Fibroblast of skin of back (primary cell): ENCODE measurements at places on chromosomes 11 and 22.

- DNase-seq: no peak
Observed at GRCh38 chr22:22913989-22914388, 26.4 kb downstream of the IGLL5 start.

GRCh38 chr22:21069375-21069774, 23.6 kb downstream of the LRRC74B start:
- no peak for DNase-seq

GRCh38 chr11:19059833-19060232, 684 bp downstream of the MRGPRX2 start:
- DNase-seq: no peak

DNA sequence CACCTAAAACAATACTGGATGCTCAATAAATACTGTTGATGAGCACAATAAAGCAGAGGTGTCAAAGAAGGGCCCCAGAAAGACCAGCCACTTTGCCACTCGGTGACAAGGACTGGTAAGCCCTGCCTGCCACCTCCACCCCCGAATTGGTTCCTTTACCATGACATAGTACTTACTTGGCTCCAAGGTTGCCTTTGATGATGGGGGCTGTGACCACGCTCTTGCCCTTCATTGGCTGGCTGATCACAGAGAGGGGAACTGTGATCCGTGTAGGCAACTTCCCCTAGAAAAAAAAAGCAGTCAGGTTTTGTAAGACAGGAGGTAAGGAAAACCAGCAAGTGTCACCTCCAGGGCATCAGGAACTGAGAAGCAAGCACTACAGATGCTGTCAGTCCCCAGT, 29.7 kb downstream of the NFRKB start:
- DNase-seq: no peak

- no peak for DNase-seq
Observed at GRCh38 chr22:17542452-17542851, 20.8 kb upstream of the SLC25A18 start.

- DNase-seq: peak; percentile 71
Observed at GRCh38 chr22:35995348-35995747, 33.3 kb downstream of the RBFOX2 start.

DNA sequence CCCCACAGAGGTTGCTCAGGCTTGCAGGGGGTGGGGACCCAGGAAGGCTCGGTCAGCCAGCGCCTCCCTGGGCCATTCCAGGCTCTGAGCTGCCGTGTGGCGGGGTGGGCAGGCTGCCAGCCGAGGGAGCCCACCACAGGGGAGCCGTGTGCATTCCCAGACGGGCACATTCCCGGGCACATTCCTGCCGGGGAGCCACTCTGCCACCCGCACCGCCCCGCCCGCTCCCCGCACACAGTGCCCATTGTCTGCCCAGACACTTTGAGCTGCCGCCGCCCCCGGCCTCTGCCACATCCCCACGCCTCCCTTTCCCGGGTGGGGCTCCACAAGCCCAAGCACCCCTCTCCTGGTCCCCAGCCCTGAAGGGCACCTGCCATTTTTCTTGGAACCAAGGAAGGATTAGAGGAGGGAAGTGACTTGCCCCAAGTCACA, 27.4 kb downstream of the RPL3 start:
- peak; percentile 62 for DNase-seq

GRCh38 chr22:50396751-50397370, 53.7 kb downstream of the PPP6R2 start:
- no peak for DNase-seq

- DNase-seq: no peak
Observed at GRCh38 chr11:64321533-64321932, 3.6 kb downstream of the PRDX5 start.

DNA sequence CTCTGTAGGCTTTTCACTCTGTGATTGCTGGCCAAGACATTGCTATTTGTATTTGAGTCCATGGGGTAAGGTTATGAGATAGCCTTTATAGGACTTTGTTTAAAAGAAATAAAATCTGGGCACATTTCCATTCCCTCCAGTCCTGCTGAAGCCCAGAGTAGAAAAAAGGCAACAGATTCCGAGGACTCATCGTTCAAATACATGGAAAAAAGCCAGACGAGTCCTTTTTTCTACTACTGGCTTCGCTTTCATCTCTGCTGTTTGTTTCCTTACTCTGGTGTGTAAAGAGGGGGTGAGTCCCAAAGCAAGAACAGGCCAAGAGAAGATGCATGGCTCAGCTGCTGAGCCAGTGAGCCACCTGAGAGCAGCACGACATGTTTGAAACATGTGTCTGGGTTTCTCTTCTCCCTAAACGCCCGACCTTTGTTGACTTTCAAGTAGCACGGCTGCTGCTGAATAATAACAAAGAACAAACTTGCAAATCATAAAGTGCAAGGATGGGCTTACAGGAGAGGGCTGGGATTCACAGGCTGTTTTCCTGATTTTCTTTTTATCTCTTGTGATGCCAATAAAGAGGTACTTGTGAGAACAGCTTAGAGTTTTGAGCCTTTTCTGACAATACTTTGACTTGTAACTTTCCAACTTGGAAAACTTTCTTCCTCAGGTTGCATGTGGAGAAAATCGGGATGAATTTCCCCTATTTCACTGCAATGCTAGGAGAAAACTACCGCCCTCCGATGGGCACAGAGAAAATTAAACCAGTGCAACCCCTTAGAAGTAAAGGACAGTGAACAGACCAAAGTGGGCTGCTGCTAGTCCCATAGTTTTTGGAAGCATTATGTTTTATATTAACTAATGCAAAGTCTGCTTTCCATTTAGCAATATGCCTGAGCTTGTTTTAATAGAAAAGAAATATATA, 195.2 kb upstream of the RAG2 start:
- DNase-seq: no peak

DNA sequence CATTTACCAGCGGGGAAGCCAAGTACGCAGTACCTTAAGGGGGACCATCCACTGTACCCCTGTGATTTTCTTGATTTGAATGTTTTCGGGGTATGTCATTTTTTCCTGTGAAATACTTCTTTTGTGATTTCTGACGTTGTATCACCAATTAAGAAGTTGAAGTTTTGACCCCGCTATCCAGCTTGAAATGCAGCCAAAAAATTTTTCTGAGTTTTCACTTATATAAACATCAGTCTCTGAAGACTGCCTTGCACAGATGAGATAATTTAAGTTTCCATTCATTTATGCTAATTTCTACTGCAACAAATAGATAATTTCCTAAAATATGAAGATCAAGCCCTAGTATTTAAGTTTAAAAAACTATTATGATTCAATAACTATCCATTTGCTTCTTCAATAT, 20.0 kb downstream of the CTSC start:
- no peak for DNase-seq

DNA sequence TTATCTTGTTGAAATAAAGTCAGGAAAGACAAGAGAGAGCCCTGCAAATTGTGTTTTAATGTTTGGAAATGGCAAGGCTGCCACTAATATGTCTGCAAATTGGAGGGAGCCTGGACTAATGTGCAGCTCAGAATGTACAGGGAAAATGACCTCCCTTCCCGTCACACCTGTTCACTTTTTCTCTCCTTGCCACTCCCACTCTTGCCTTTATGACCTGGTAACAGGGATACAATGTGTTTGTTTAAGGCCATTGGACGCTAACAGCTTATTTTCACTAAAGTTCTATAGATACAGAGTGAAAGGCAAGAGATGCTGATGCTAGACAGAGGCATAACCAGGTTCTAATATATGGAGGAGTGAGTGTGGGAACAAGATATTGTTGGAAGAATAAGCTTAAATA, 203.9 kb downstream of the RAB38 start:
- DNase-seq: no peak

GRCh38 chr22:19106886-19107729, 15.1 kb downstream of the DGCR2 start:
- DNase-seq: no peak

GRCh38 chr22:36368359-36368983, 19.3 kb downstream of the MYH9 start:
- peak; percentile 89 for DNase-seq

GRCh38 chr22:37253126-37253660, 9.1 kb upstream of the RAC2 start:
- DNase-seq: peak; percentile 16

DNA sequence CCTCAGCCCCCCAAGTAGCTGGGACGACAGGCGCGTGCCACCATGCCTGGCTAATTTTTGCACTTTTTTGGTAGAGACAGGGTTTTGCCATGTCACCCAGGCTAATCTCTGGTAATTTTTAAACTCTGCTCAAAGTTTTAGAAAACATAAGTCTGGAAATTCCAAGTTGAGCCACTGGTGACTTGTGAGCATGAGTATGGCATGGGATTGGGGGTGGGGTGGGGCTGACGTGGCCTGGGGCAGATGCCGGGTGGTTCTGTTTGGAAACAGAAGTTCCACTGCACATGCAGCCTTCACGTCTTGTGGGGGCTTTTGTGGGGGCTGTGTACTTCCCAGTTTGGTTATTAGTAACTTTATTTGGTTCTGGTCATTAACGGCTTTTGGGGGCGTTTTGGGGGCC, 67.3 kb downstream of the PTPRJ start:
- peak; percentile 65 for DNase-seq

DNA sequence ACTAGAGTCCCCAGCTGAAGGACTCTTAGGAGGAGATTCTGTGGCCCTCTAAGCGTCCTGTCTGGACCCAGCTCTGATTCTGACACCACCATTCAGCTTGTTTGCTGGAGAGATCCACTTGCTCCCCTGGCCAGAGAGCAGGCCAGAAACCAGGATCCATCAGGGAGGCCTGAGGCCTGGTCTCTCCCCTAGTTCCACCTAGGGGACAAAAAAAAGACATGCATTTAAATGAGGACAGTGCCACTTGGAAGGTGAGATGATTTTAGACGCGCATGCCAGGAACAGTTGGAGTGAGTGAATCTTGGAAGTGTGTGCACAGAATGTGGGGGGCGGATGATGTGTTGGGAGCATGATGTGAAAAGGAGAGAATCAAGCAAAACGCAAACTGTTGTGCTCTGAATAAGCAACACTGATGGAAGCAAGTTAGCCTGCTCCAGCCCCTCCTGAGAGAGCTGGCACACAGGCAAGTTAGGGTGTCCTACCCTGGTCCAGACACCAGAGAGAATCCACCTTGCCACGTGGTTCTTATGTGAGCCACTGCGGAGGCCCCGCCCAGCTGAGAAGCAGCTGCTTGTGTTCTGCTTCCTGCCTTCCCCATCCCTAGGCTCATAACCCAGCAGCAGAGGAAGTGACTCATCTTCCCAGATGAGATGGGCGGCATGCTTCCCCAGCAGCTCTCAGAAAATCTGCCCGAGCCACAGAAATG, 8.0 kb upstream of the SLCO2B1 start:
- peak; percentile 94 for DNase-seq

GRCh38 chr11:9754010-9754471, 90.2 kb downstream of the SWAP70 start:
- DNase-seq: no peak

GRCh38 chr11:69374110-69374945, 80.4 kb downstream of the MYEOV start:
- no peak for DNase-seq

GRCh38 chr11:41040474-41040873, 419.0 kb downstream of the LRRC4C start:
- no peak for DNase-seq

DNA sequence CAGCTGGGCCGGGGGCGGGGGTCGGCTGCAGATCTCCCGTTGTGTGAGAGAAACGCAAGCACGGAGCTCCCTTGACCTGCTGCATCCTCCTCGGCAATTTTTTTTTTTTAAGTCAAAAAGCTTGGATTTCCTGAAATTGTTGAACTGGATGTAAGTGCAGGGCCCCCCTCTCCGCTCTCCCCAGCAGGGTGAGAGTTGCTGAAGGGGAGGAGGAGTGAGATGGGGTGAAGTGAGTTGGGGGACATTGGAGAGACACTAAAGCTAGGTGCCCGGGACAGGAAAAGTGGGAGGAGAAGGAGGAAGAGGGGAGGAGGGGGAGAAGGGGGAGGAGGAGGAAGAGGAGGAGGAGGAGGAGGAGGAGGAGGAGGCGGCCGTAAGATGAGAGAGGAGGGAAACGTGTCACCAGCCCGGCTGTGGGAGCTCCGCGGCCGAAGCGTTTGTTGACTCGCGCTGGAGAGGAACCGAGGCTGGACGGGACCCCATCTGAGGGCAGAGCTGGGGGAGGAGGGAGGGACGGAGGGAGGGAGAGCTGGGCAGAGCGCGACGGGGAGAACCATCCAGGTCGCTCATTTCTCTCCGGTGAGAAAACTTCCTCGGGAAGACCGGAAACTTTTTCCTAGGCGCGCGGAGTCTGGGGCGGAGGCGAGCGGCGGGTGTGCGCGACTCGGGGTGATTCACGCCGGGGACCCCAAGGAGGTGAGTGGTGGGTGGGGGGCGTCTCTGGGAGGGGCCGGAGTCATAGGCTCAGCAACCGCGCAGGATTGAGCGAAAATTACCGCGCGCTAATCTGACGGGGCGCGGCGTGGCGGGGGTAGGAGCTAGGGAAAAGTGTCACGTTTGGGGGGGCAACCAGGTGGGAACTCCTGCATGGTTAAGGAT, 80.2 kb downstream of the PRR5L start:
- DNase-seq: peak; percentile 62

GRCh38 chr11:12506404-12506921, 129.1 kb downstream of the PARVA start:
- peak; percentile 55 for DNase-seq

GRCh38 chr22:31272522-31273446, 19.5 kb downstream of the PIK3IP1 start:
- peak; percentile 66 for DNase-seq

GRCh38 chr22:41596776-41597634, 7.4 kb upstream of the PMM1 start:
- DNase-seq: peak; percentile 46

DNA sequence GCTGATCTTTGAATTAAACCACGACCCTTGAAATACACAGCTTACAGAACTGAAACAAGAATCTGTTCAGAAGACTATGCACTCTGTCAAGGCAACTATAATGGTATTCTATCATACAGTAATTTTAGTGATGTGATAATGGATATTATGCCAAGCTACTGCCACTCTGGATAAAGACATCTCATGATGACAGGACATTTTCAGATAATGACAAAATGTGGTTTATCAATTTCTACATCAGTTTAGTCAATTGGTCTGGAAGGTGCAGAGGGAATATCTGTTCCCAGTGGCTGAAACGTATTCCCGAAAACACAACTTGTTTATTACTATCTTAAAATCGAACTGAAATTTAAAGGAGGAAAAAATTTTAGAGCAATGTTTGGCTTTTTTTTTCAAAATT, 1009.6 kb upstream of the CCDC90B start:
- DNase-seq: no peak

DNA sequence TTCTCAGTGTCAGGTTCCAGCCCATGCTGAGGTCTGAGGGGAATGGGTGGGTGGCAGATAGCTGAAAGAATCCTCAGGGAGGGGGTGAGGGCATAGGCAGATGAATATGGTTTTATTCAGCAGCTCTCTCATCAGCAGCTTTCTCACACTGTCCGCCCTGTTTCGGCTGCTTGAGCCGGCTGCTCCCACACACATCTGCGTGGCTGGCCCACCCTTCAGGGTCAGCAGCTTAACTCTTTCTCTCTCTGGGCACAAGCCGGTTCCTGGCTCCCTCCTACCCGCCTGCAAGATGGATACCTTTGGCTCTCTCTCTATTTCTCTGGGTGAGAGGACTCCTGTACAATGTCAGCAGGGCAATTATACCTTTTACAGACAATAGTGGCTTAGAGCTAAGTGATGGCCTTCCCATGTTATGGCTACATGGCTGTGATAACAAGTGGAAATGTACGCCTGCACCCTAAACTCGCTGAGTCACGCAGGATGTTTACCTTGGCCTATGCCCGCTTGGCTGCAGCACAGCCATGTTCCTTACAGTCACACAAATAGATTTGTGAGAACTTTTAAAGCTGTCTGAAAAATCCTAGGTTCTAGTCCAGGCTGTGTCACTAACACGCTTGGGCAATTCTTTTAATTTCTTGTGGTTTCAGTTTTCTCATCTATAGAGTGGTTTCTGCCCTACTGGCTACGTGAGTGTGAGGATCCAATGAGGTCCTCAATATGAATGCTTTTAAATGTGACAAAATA, 4.1 kb downstream of the MMP20 start:
- DNase-seq: peak; percentile 70
